ENCODE measurements at places on chromosomes 1 and 21. TPM values are rescaled to one million over a fixed set of nuclear protein-coding genes. Genes with fewer than 3 reads are reported as not detected.
A peak's percentile ranks its signal among the peaks of the same experiment; 100 is the strongest.

SPATA1 gene
- total RNA-seq: 1.9 TPM

HMGN2 gene
- 159 TPM for total RNA-seq

MARK1 gene
- total RNA-seq: 2.5 TPM

KCNN3 gene
- 0.85 TPM for total RNA-seq

SPOCD1 gene
- total RNA-seq: not detected

LRRC40 gene
- total RNA-seq: 12.5 TPM

INSRR gene
- total RNA-seq: not detected

- no peak for DNase-seq
Measured at GRCh38 chr1:43982808-43983207, 3.8 kb downstream of the B4GALT2 start.

GRCh38 chr21:45241357-45241756, 46.3 kb downstream of the POFUT2 start:
- DNase-seq: no peak

- DNase-seq: no peak
Measured at GRCh38 chr1:8660411-8660828, 157.0 kb downstream of the RERE start.

- no peak for DNase-seq
Measured at GRCh38 chr1:3996846-3997705, 97.0 kb upstream of the C1orf174 start.

DNA sequence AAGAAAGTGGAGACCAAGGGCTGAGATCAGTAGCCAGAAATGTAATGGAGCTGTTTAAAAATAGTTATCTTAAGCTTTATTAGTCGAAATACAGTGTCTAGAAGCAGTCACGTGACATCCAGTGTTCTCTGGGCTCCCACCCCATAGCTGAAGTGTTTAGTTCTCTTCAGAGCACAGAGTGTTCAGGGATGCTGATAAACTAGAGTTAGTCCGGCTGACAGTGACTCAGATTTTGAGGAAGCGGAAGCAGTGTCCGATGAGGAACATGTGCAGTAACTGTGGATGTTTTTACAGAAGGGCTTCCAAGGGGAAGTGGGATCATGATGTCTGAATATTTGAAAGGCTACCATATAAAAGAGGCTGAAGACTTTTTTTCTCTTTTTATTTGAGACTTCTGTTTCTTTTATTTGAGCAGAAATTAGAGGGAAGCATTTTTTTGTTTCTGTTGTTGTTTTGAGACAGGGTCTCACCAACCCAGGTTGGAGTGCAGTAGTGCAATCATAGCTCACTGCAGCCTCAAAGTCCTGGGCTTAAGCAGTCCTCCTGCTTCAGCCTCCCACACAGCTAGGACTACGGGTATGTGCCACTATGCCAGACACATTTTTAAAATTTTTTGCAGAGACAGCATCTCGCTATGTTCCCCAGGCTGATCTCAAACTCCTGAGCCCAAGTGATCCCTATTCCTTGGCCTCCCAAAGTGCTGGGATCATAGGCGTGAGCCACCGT, 124.2 kb downstream of the GALNT2 start:
- peak; percentile 71 for DNase-seq

DNA sequence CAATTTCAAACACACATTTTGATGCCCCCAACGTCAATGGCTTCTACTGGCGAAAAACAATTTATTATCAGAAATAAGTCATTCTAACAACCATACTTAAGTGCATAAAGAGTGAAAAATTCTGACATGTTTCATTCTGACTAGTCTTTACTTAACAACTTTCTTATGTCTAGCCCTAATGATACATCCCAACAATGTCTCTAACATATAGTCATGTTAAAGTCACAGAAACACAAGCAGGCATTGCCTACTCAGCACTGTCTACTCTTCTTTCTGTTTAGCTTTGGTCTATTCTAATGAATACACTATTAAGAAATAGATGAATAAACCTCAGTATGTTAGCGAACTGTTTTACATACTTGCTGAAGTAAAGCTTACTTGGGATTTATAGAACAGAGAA, 105.8 kb upstream of the DUSP10 start:
- no peak for DNase-seq

- no peak for DNase-seq
Measured at GRCh38 chr1:154717528-154717924, 109.5 kb upstream of the ADAR start.

DNA sequence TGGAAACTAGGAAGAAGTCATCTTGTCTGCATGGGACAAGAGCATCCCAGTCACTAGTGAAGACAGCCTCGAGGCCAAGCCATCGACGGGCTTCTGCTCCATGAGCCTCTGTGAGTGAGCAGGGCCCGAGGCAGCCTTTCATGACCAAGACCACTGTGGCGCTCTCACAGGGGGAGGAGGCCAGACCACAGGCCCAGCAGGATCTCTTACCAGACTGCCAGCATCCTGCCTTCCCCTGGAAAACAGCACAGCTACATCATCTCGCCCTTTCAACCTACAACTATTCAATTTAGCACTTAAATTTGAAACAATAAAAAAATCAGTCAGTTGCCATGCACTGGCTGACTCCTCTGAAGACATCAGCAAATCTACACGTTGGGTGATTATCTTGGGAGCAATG, 85.4 kb downstream of the HSF2BP start:
- DNase-seq: no peak

DNA sequence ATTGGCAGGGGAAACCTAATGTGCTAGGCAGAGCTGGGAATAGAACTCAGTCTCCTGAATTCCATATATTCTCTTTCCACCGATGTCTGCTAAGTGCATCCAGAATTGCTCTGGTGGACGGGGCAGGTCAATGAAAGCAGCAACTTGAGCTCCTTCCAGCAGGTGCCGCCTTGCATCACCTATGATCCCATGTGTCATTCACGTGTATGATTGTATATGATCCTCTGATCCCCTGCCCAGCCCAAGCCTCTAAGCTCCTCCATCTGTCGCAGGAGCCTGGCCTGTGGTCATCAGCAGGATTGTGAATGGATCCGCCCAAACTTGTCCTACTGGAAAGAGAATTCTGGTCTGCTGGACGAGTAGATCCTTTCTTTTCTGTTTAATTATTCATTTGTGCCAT, 13.1 kb downstream of the ACTA1 start:
- no peak for DNase-seq

- no peak for DNase-seq
Measured at GRCh38 chr1:111285879-111286278, 4.8 kb upstream of the CHIA start.

GRCh38 chr1:215539803-215540570, 27.1 kb upstream of the KCTD3 start:
- no peak for DNase-seq

DNA sequence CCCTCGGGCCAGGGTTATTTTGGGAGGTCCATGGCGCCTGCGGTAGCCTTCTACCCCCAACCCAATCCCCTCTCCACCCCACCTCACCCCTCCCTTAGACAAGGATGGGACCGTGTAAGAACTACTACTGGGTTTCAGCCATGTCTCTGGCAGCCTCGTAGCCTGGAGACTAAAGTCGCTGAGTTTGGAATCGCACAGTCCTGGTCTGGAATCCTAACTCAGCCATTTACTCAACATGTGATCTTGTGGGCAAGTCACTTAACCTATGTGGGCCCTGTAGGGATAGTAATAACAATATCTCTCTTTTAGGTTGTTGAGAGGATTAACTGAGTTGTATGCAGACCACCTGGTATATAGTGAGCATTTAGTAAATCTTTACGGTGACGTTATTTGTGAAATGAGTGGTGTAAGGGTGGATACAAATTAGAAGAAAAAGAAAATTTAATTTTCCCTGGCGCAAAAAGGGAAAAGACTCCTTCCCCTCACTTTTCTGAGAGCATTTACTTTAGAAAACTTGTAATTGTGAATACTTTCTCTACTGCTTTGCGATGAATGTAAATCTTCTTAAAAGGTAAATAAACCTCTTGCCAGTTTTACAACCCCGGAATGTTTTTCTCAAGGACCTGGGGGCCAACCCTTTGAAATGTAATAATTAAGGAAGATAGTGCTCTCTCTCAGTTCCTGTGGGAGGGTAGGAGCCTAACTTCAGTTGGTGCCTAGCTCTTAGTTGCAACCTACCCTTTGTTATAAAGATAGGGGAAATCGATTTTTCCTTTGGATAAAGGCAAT, 615 bp upstream of the MRPS15 start:
- no peak for DNase-seq

- DNase-seq: no peak
Measured at GRCh38 chr1:11482198-11482597, 3.2 kb downstream of the DISP3 start.

GRCh38 chr1:52601991-52602855, at the start of gene GPX7:
TSS of gene GPX7 (plus strand) at chr1:52602371. CDS start at chr1:52602410, 39 bp downstream.
- peak; percentile 54 for DNase-seq

GRCh38 chr1:172711558-172711957, 52.7 kb downstream of the FASLG start:
- no peak for DNase-seq

DNA sequence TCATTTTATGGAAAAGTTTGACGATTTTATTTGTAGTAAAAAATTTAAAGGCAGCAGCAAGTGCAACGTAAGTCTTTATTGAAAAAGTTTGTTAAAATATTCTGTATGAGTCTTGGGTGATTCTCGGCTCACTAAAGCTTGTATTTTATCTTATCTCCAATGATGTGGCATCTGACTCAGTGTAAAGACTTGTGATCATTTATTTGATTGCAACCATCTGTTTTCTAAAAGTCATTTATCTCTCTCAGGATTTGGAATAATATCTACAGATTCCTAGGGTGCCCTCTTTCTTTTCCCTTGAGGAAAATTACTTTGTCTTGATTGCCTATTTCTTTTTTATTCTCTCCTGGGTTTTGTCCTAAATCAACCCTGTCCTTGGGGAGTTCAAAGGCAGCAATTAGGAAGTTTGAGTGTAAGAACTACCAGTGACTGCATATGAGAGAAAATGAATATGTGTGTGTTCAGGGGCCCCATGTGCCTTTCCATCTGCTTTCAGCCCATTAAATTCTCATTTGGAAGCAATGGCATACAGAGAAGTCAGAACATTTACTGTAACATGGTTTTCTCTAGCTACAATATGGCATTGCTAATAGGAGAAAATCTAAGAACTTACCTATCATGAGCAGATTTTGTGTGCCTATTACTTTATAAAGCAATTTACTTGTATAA, 575.0 kb upstream of the CHRM3 start:
- DNase-seq: no peak

DNA sequence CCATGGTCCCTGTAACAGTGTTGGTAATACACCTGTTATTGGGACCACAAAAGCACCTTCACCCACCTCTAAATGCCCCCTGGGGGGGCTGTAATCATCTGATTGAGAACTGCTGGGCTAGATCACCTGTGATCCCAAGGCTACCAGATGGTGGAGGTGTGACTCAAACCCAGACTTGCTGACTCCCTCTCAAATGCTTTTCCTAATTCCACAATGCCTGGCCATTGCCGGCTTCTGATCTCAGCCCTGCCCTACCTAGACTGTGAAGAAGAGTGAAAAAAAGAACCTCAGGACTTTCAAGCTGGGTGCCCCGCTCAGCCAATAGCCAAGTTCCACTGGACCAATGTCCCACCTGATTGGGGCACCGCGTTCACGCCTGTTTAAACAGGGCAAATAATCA, 9.6 kb downstream of the TMEM9 start:
- DNase-seq: no peak

GRCh38 chr1:77290576-77290975, 8.8 kb downstream of the AK5 start:
- DNase-seq: no peak

- no peak for DNase-seq
Measured at GRCh38 chr1:85544689-85545215, 35.8 kb upstream of the CCN1 start.

GRCh38 chr1:183138301-183138700, 47.8 kb upstream of the LAMC2 start:
- no peak for DNase-seq

DNA sequence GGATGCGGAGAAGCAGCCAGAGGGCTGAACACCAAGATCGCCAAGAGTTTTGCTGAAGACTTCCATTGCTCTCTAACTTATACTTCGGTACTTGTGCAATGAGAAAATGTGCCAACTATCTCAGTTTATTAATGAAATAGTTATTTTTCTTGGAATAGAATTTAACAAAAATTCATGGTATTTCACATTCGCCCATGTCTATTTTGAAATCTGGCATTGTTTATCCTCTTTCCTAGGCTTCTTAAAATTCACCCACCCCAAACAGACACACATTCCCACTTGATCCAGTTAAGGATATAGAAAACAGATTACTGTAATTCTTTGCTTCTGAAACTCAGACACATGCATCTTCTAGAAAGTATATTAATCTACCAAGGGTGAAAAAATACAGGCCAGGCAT, 56.3 kb upstream of the ADAMTS5 start:
- no peak for DNase-seq

GRCh38 chr1:67890857-67891256, 57.6 kb upstream of the GNG12 start:
- DNase-seq: no peak

DNA sequence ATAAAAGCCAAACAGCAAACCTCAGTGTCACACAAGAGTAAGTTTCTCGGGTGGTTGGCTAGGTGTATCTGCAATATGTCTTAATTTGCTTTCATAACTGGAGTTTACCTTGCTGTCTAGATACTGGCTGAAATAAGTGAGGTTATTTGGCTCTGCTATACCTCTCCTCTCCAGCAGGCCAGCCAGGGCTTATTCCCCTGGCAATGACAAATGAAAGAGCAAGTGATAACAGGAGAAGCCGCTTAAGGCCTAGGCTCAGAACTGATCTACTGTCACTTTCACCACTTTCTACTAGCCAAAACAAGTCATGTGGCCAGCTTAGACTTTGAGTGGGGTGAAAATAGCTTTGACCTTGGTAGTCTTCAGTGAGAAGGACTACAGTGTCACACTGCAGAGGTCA, 4.8 kb upstream of the RPE65 start:
- DNase-seq: no peak

DNA sequence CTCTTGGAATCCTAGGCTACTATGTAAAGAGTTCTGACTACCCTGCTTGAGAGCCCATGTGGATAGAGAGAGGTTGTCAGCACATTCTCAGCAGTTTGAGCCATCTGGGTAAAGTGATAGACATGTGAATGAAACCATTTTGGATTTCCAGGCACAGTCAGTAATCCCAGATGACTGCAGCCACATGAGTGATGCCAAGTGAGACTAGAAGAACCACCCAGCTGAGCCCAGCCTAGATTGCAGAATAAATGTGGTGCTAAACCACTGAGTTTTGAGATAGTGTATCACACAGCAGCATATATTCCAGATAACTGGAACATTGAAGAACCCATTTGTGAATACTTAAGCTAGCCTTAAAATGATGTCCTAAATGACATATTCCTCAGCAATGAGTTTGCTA, 166.2 kb downstream of the ATP6V1G3 start:
- DNase-seq: no peak

GRCh38 chr1:207825409-207825695, 73.5 kb downstream of the CD46 start:
- DNase-seq: no peak

DNA sequence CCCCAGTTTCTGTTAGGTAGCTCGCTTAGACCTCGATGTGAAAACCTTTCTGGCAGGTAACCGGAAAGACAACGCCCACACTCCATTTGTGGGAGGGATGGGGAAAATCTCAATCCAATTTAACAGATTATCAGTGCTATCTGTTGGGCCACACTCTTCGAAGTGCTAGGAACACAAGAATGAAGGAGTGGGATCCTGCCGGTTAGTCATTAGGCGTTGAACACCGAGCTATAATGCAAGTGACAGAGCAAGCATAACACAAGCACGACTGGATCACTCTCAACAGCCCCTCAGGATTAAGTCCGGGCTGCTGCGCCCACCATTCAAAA, 531 bp downstream of the SNIP1 start:
- DNase-seq: no peak
